Stimulated activated naive CD4-positive, alpha-beta T cell (primary cell): ENCODE measurements at places on chromosomes 2 and 18.

- no peak for DNase-seq
Measured at GRCh38 chr2:12587729-12588522, 128.8 kb upstream of the TRIB2 start.

GRCh38 chr2:237524631-237525030, 37.6 kb downstream of the MLPH start:
- DNase-seq = no peak

DNA sequence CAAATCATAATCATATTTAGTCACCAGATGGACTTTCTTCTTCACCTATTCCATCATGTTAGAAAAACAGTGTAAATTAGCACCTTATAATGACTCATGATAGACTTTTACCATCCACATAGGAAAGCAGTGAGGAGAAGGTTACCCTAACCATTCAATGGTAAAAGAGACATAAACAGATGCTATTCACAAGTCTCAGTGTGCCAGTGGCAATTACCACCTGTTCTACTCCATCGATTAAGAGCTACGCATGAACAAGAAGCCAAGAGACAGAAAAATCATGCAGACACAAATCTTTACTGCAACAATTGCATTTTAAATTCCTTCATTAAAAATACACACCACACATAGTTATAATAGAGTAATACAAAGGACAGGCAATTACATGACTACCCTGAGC, 106.7 kb upstream of the CHAC2 start:
- no peak for DNase-seq

GRCh38 chr2:159573846-159574606, 42.3 kb downstream of the BAZ2B start:
- DNase-seq = no peak

- no peak for DNase-seq
Measured at GRCh38 chr2:100789361-100789760, 30.6 kb upstream of the NPAS2 start.

DNA sequence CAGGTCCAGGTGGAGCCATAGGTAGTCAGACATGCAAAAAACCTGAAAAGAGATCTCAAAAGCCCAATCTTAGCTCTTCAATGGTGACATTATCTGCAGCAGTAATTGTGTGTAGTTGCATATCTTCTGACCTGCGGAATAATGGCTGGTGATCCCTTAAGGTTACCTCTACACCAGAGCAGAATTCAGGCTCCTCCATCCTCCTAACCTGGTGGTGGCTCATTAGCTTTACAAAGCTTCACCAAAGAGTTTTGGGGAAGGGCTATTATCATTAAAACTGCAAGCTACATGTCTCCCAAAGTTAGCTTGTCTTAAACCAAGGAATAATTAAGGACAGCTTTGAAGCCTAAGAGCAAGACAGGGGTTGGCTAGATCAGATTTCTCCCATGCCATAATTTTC, 42.6 kb upstream of the CHST9 start:
- no peak for DNase-seq

DNA sequence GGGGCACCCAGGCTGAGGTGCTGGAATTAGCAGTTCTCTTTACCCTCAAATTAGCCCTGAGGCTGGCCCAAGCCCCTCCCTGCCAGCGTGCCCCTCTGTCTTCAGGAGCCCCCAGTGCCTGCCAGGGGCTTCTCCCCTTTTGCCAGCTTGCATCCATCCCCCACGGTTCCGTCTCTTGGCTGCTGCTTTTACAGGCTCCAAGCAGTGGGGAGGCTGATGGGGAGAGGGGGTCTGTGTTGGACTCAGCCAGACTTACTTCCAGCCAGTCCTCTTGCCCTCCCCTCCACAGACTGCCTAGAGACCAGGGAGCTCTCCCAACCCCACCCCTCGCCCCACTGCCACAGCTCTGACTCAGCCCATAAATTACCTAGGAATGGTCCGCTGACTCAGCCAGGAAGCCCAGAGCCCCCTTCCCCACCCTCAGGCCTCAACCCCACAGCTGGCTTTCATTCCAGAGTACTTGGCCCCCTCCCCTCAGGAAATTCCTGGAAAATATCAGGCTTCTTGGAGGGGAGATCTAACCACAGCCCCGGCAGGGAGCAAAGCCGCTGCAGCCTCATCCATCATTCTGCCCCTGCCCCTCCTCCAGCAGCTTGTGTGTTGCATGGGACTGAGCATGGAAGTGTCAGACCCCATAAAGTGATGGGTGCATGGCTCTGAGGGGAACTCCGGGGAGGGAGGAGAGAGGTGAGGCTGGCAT, 184.6 kb downstream of the ZFP36L2 start:
- no peak for DNase-seq

DNA sequence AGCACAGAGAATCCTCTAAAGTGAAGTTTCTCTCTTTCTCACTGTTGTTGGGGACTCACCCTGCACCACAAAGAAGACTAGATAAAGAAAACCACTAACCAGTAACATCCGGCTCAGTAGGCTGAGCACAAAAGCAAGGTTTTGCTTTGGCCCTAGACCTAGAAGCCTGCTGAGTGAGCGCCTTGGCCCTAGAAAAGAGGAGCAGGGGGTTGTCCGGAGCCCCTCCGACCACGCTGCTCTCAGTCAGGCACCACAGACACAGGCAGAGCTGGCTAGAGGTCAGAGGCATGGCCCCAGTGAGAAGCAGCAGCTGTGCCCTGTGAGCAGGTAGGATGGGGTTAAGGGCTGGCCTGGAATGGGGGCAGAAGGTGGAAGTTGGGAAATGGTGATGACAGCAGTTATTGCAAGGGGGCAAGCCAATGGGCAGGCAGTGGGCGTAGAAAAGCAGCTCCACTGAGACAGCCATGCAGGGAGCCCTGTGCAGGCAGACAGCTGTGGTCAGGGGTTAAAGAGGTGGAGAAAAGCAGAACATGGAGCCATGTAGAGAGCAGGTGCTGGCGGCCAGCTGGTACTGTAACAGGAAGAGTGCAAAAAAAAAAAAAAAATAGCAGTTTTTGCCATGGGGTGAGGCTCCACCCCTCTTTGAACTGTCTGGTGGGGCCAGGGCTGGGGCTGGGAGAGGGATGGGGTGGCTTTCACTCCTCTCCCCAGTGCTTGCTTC, 36.9 kb upstream of the SLC14A1 start:
- peak; percentile 89 for DNase-seq

- no peak for DNase-seq
Measured at GRCh38 chr2:179898873-179899272, 37.5 kb upstream of the ZNF385B start.

GRCh38 chr2:227856697-227857096, 14.7 kb upstream of the DAW1 start:
- no peak for DNase-seq

- DNase-seq = no peak
Measured at GRCh38 chr2:108776475-108776874, 10.1 kb upstream of the CCDC138 start.

DNA sequence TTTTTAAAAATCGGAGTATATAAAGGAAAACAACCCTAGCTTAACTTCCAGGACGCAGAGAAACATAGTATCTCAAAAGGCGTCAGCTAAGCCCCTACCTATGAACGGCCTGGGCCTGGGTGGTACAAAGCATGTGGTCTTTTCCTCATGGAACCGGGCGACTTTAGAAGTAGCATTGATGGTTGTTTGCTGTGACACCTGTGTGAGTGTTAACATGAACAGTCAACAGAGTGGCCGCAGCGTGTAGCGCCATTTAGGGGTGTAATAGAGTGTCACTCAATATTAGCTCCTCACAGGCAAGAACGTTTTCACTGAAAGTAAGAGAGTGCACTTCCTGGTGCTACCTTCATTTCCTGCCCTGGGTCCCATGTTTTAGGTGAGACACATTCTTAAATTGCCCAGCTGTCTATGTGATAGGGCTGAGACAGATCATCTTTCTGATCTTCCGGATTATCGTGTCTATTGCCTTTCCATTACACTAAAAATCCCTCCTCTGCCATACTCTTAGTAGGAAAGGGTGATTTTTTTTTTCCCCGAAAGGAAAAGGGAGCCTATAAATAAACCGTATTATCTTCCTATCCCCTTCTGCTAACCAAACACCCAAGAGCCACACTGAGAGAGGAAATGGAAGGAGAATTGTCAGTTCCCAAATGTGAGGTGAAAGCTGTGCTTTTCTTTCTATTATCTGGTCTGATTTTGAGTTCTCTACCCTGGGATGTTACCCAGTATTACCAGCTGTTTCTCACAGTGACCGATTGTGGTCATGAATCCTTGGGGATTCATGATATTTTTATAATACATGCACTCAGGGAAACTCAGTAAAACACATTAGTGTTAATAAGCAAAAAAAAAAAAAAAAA, 1.3 kb downstream of the GORASP2 start:
- DNase-seq = peak; percentile 74

- no peak for DNase-seq
Measured at GRCh38 chr2:218631837-218632236, 24.1 kb downstream of the PLCD4 start.

- DNase-seq = no peak
Measured at GRCh38 chr18:46660957-46661749, 4.1 kb upstream of the LOXHD1 start.

- DNase-seq = no peak
Measured at GRCh38 chr18:59035591-59035990, 104.1 kb upstream of the SEC11C start.

- DNase-seq = no peak
Measured at GRCh38 chr2:149994057-149994728, 406.6 kb upstream of the MMADHC start.

DNA sequence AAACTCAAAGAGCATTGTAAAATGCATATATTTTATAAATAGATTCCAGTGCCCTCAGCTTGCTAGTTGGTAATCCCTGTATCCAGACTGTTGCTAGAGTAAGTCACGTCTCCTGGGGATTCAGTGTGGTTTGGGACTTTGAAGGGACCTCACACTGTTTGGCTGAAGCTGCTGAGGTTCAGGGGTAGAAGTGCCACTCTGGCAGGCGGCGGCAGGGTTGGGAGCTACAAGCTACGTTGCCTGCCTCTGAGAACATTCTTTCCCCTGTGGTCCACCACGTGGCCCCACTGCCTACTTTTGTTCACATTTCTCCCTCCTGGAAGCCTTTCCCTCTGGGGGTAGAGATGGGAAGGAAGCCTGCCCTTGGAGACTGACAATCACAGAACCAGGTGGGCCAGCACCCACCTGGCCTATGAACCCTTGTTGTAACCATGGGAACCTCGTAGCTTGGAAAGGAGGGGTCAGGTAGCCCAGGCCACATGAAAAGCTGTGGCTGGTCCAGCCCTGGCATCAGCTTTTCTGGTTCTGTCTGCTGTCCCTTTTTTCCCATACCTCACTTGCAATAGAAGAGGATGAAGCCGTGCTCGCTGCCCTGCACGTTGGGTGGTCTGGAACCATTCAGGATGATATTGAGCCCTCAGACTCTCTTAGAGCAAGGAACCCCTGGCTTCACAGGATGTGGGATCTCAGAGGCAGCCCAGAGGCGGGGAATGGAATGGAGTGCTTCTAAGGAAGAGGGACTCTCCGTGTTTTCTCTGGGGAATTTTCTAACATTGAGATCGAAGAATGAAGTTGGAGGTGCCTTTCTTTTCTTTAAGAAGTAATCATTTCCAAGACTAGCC, 2.9 kb downstream of the RNF144A start:
- DNase-seq = no peak

DNA sequence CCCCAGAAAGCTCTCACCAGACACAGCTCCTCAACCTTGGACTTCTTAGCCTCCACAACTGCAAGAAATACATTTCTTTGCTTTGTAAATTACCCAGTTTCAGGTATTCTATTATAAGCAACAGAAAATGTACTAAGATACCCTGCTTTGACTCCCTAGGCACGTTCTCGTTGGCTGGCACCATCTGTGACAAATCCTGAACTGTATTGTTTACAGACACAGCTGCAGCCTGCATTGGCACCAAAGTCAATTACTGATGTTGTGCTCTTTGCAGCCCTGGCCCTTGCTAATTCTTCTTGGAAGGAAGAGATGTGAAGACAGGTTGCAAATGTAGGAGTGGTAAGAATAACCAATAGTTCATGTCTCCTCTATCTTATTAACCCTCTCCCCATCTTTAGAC, 72.7 kb upstream of the FAM136A start:
- DNase-seq = no peak

DNA sequence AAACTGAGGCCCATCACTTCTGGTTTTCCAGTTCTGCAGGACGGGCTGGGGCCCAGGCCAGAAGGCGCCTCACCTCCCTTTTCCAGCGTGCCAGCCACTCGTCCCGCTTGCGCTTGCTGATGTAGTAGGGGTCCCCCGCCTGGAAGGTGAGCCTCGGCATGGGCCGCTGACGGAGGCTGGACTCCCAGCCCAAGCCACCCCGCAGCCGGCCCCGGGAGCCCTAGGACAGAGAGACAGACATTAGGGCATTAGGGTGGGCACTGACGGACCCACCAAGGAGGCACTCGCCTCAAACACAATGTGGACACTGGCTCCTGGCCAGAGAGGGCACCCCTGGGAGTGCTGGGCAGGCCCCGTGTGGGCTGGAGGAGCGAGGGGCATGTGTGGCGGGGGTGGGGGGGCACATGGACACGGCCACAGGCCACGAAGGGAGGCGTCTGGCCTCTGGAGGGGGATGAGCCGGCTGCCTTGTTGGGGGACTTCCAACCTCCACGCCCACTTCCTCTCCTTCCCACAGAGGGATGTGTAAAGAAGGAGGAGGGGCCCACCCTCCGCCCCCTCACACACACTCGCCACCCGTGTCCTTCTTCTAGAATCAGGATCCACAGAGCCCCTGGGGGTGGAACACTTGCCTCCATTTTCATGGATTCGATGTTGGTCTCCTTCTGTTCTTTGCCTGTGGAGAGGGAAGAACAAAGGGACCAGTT, 66.7 kb downstream of the DNMT3A start:
- peak; percentile 69 for DNase-seq

DNA sequence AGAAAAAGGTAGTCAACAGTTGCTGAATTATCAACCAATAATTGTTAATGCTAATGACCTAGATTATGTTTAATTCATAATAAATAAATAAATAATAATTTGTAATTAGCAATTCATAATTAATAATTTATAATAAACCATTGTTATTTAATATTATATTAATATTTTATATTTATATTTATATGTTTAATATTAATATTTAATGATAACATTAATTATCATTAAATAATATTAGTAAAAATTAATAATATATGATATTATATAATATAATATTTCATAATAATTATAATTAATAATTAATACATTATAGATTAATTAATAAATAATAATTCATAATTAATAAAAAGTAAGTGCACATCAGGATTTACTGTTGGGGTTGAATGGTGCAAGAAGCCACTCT, 389.4 kb upstream of the RGPD4 start:
- DNase-seq = no peak

DNA sequence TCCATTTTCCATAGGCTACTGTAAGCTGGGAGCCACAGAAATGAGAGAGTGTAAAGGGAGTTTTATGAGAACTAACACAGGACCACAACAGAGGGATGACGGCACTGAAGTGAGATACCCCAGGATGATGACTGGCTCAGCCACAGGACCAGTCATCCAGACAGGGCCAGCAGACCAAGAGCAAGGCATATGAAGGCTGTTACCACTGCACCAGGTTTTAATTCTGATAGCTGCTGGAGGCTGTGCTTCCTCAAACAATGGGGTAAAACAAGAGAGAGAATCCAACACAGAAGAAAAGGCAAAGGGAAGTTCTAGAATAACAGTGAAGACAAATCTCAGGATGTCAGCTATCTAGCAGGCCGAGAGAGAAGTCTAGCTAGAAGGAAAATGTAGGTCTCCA, 94.9 kb downstream of the BCL2 start:
- DNase-seq = no peak

- no peak for DNase-seq
Measured at GRCh38 chr2:3650140-3650920, 7.7 kb upstream of the ALLC start.

- DNase-seq = no peak
Measured at GRCh38 chr2:117943013-117943672, 70.7 kb downstream of the CCDC93 start.

GRCh38 chr2:12928197-12928774, 211.6 kb downstream of the TRIB2 start:
- no peak for DNase-seq
